Activated naive CD4-positive, alpha-beta T cell treated with anti-CD3 and anti-CD28 coated beads, Interleukin-2, amount 50 U/mL, for 72 hours (primary cell): ENCODE measurements at places on chromosomes 5 and 9. TPM values are rescaled to one million over a fixed set of nuclear protein-coding genes. Genes with fewer than 3 reads are reported as not detected.
A peak's percentile ranks its signal among the peaks of the same experiment; 100 is the strongest.

DNA sequence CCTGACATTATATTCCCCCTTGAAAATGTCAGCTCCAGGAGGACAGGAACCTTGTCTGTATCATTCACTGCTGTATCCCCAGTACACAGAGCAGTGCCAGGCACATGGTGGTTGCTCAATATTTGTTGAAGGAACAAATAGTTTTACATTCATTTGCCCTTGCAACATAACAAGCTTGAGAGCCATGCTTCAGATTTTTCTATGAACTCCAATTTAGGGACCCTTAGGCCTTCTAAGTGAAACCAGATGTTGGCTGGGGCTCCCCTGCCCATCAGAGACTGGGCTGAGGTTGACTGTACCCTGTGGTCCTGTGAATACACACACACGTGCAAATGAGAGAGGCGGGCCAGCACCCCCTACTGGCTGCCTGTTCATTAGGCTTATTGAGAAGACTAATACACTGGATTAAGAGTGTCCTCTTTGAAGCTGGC, 214.9 kb upstream of the WWC1 start:
- DNase-seq = no peak

DNA sequence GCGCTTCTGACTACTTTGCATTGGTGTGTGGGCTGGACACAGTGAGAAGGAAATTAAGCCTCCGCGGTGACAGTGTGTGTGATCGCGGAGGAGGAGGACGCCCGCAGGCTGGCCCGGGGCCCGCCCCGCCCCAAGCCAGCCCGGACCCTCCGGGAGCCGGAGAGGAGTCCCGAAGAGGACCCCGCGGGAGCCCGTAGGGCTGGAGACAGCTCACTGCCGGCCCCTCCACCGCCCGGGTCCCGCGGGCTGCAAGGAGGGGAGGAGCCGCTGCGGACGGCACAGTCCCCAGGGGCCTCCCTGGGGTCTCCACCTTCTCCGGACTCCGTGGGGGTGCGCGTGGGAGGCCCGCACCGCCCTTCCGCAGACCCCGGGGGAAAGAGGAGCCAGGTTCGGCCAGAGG, 146.4 kb upstream of the ERCC6L2 start:
- DNase-seq = no peak

Gene BARHL1
- not detected for total RNA-seq

DNA sequence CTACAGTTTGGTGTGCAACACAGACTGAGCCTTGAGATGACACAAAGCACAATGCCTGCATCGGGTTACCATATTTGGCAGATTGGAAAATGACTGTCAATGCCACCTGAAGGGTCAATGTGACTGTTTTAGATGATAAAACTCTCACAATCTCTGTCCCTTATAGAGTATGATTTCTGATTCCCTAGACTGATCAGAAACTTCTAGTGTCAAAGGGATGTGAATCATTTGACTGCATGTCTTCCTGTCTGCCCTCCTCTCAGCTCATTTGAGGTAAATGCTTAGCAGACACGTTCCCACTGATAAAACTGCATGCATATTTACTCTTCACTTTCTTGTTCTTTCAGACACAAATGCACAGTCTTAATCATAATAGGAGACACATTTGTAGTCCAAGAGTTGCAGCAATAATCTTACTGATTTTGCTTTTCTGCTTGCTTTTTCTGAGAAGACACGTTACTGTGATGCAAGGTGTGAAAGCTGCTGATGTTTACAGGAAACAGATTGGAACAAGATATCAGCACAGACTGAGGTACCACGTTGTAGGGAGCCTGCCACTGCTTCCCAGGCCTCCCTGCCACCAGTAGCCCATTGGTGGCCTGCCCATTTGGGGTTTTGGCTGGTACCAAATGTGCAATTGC, 77.8 kb downstream of the GCNT4 start:
- DNase-seq = peak; percentile 17

DNA sequence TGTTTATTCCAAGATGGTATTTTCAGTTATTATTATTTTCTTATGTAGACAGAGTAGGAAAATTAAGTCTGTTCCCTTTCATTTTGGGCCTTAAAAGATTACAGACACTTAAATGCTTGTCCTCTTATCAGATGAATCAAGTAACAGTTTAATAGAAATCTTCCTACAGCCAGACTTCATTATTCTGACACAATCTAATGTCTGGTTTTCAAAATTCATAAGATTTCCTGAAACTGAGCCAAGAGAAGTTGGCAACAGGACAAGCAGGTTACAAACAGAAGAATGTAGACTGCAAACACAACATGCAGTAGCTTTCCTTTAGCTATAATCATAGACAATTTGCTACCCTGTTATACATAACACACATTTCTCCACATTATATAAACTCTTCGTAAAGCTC, 130.5 kb downstream of the FBXL17 start:
- DNase-seq = no peak

GRCh38 chr5:43432486-43433375, 20.5 kb upstream of the CCL28 start:
- DNase-seq = no peak

DNA sequence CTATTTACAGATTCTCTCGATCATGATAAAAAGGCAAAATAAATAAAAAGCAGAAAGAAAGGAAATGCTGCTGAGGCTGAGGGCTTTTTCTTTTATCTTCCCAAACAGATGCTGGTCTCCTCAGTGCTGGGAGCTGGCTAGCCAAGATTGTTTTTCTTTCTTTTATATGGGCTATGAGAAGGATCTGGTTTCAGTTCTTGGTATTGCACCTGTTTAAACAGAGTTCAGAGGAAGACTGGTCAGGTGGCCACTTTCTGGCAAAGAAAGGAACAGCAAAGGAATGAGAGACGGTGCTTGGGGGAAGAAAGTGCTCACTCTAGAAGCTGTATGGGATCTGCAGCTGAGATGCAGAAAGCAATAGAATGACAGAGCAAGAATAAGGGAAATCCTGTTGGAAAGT, 88.9 kb downstream of the SLF1 start:
- no peak for DNase-seq

DNA sequence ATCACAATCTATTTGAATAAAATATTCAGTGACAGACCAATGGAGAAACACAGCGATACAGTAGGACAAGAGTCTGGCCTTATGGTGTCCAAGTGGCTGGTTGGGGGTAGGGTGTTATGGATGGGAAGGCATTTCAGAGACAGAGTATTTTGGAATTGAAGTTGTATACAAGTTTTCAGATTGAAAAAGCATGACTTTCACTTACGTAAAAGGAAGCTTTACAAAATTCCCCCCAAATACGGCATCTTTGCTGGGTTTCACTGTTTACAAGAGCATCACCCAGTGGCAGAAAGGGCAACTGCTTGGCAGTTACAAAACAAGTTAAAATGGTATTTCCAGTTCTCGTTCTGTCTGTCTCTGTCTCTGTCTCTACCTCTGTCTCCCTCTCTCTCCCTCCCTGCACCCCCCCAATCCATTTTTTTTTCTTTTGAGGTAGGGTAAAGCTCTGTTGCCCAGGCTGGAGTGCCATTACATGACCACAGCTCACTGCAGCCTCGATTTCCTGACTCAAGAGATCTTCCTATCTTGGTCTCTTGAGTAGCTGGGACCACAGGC, 86.2 kb downstream of the PTPN3 start:
- peak; percentile 22 for DNase-seq

Gene KLF4
- 1.8 TPM for total RNA-seq

Gene ORM2
- total RNA-seq = not detected

DNA sequence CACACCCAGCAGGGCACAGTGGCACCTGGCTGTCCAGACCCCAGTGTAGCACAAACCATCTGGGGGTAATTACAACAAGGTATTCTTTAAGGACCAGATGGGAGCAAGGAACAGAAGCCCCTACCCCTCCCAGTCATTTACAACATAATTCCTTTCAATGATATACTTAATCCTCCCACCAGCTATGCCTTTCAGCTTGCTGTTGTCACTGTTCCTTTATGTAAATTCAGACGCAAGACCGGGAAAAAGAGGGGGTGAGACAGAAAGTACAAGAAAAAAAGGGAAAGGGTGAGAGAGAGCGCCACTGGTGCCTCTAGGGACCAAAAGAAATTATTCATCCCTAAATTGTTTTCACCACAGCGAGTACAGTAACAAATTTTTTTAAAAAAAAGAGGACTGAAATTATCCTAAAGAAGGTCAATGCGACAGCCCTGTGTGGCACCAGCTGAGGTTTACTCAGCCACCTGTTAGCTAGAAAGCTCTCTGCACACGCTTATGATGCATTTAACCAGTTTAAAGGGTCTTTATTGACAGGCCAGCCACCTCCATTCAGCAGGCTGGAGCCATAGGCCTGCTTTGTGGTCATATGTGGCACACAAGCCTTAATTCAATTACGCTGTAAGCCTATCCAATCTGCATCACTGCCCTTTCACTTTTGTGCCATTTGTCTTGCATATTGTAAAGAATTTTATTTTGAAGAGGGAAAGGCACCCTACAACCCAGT, 210.2 kb upstream of the ISL1 start:
- no peak for DNase-seq

DNA sequence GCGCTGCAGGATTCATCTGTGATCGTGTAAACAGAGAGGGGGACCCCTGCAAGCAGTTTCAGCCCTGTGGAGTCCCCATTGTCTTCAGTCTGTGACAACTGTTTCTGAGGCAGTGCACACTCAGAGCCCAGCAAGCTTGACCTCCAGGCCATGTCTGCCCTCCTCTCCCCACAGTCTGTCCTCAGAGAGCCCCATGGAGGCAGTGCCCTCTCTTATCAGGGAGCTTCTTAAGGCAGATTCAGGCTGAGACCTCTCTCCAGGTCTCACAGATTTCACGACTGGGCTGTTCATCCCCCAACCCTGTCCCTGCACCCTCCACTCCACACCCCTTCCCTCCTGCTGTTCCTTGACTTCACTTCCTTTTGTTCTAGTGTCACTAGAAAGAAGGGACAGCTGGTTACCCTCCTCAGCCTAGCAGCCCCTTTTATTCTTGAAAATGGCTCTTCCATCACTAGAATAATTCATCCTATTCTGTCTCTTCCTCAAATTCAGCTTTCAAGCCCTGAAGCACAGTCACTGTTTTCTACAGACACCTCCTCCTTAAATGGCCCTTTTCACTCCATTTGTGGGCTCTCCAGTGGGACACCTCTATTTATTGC, 218.4 kb downstream of the MED10 start:
- DNase-seq = no peak

Gene GRXCR2
- total RNA-seq = not detected

Gene MLANA
- total RNA-seq = not detected

DNA sequence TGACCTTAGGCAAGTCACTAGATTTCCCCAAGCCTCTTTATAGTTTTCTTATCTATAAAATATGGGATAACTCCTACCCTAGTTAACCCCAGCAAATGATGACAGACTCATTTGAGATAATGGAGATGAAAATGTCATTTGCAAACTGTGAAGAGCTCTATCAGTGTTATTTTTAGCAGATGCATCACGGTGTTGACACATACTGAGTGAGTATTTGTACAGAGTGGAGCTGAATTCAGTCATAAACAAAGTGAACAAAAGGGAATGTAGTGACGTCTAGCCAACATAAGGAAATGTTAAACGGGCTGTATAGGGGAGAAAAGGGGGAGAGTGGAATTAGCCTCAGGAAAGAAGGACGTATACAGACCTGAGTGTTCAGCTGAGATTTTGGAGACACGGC, 75.9 kb downstream of the NMUR2 start:
- DNase-seq = no peak

Gene CTNND2
- total RNA-seq = not detected

- DNase-seq = no peak
Measured at GRCh38 chr9:17604556-17604955, 25.7 kb downstream of the SH3GL2 start.

DNA sequence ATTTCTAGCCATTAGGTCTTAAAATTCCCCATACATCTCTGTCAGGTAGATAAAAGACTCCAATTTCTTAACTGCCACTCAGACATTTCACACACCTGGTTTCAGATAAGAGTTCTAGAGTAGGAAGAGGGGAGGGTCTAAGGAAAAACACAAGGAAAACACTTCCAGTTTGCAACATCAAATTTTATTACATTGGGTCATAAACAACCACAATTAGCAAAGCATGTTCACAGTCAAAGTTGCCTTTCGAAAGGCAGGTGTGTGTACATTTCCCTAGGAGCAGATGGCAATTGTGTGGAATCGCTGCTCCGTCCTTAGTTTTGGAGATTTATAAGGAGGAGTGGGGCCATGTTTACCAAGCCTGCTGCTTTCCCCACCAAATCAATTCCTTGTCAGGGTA, 120.8 kb downstream of the DMRT2 start:
- DNase-seq = no peak

Gene IL5
- not detected for total RNA-seq

Gene C6
- total RNA-seq = not detected

DNA sequence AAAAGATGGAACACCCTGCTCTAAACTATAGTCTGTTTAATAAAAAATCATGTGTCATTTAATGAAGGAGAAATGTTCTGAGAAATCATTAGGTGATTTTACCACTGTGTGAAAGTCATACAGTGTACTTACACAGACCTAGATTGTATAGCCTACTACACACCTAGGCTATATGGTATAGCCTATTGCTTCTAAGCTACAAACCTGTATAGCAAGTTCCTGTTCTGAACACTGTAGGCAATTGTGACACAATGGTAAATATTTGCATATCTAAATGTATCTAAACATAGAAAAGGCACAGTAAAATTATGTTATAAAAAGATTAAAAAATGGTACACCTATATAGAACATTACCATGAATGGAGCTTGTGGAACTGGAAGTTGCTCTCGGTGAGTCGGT, 40.6 kb downstream of the EFNA5 start:
- no peak for DNase-seq

GRCh38 chr9:135908754-135909204, 1.4 kb upstream of the CAMSAP1 start:
- DNase-seq = no peak

- DNase-seq = no peak
Measured at GRCh38 chr5:142601432-142601831, 84.5 kb downstream of the FGF1 start.

Gene GFI1B
- 0.48 TPM for total RNA-seq

GRCh38 chr5:140301136-140301535, 1.8 kb downstream of the PFDN1 start:
- DNase-seq = no peak

- no peak for DNase-seq
Measured at GRCh38 chr5:10499776-10500175, 58.1 kb downstream of the ROPN1L start.

GRCh38 chr5:60323596-60323995, 376.4 kb downstream of the DEPDC1B start:
- DNase-seq = no peak

DNA sequence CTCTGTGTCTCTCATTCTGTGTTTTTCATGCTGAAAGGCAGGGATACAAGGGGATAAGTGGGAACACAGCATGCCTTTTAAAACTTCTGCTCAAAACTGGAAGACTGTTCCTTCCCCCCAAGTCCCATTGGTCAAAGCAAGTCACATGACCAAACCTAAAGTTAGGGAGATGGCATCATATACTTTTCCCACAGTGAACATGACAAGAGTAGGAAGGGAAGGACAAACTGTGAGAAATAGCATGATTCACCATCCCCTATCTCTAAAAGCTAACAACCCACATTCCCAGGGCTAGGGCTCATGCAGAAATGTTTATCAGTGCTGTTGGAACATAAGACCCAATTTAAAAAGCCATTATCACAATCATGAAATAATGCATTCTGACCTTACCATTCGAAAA, 24.2 kb upstream of the SHISAL2B start:
- DNase-seq = no peak

- DNase-seq = no peak
Measured at GRCh38 chr5:130974021-130974683, 190.9 kb downstream of the HINT1 start.

GRCh38 chr5:18003784-18004183, 369.5 kb downstream of the TAF11L14 start:
- DNase-seq = no peak
